ENCODE measurements at places on chromosomes 12 and 14.

DNA sequence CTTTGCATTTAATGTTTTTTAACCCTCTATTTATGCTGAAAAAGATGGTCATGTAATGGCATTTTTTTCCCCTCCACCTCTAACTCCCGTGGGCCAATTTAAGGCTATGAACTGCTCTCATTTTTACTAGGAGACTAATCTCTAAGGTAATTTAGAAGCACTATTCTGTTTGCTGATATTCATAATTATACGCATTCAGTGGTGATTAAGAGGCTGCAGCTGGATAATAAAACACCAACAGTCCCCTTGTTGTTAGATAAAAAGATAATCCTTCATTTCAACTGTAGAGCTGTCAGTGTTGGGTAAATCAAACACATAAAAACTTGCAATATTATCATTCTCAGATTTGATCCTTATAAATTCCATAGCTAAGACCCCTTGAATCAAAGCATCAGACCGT is 8.9 kb downstream of the MYO1H start:
- DNase-seq = no peak

GRCh38 chr12:6827437-6827911 is 733 bp upstream of the P3H3 start:
- DNase-seq = no peak

DNA sequence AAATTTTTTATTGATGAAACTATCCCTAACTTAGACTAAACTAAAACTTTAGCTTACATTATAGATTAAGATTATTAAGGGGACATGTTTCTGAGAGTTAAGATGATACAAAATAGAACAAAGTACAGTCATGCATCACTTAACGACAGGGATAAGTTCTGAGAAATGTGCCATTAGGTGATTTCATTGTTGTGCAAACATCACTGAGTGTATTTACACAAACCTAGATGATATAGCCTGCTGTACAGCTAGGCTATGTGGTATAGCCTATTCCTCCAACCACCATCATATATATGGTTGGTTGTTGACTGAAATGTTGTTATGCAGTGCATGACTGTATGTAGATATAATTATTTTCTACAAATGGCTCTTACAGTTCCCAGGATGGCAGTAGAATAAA is 46.5 kb downstream of the ATP6V1D start:
- DNase-seq = no peak

DNA sequence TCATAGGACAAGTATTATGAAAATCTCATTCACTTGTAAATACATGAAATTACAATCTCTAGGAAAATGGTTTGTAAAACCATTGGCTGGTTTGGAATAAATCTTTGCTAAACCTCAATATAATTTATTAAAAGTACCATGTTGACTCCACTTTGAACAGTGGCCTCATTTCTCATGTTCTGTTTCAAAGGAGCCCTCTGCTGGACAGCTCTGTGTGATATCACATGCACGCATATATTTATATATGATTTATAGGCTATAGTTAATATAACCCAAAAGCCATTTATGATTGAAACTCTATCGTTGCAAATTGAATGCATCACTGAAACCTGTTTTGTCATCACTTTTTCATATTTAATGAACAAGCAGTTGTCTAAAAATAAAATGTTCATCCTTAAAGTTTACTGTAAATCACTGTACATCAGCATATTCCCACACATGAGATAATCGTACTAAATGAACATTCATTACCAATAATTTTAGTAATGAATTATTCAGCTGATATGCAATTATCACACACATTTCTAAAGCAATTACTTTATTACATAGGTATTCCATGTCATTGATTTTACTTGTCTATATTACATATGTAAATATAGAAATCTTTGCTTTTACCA is 493.8 kb downstream of the NPAS3 start:
- peak; percentile 23 for DNase-seq

Data from non-pigmented ciliary epithelial cell (primary cell).